ENCODE measurements at places on chromosomes 5 and 9.
A peak's percentile ranks its signal among the peaks of the same experiment; 100 is the strongest.

- no peak for DNase-seq
Measured at GRCh38 chr5:116583085-116583861, 8.7 kb upstream of the SEMA6A start.

- no peak for DNase-seq
Measured at GRCh38 chr5:157283434-157283833, 17.5 kb downstream of the CYFIP2 start.

- DNase-seq = peak; percentile 62
Measured at GRCh38 chr9:15299374-15299939, 7.6 kb downstream of the TTC39B start.

GRCh38 chr5:76099286-76099702 is 16.1 kb downstream of the SV2C start:
- peak; percentile 11 for DNase-seq

GRCh38 chr5:123778641-123779040 is 266.7 kb downstream of the CSNK1G3 start:
- no peak for DNase-seq

DNA sequence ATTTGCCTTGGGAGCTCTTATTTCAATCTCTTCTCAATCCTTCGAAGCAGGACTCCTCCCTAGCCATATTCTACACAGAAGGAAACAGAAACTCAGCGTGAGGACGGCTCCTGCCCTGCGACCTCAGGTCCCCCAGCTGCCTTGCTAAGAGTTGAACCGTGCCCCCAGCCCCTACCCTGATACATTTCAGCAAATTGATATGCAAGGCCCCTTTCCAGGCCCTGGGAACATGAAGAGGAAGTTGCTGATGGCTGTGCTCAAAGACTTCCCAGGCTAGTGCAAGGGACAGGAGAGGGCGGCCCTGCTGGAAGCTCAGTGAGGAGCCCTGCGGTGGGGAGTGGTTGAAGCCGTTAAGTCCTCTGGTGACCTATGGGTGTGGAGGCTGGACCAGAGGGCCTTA is 41.5 kb downstream of the BOD1 start:
- no peak for DNase-seq

GRCh38 chr5:133936651-133937015 is 31.8 kb downstream of the C5orf15 start:
- no peak for DNase-seq

DNA sequence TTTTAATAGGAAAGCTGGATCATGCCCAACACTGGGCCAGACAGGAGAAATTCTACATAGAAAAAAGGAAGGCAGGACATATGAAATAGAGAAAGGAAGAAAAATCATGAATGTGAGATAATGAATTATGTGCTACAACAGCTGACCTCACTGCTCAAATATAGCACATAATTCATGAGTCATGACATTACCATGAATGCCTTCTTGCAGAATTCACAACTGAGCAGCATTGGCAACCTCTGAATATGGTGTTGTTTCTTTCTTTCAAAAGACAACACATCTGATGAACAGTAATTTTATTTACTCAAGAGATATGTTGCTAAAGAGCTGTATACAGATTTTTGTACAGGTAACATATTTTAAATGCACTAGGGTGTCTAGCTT is 34.4 kb downstream of the APBA1 start:
- DNase-seq = no peak

DNA sequence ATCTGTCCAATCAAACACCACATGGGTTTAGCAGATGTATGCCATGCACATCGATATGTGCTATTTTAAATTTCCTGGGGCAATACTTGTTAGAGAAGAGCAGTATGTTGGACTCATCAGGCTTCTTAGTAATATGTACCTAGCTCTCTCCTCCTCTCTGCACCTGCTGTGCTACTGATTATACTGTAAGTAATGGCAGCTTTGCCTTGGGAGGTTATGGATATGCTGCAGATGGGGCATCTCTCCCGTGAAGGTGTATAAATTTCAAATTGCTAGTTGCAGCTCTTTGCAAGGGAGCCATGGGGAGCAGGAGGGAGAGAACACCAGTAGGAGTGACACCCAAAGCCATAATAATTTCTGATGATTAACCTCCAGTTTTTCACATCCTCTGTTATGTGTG is 101.5 kb downstream of the SPATA31D1 start:
- DNase-seq = no peak

GRCh38 chr5:133489632-133490031 is 122.7 kb downstream of the FSTL4 start:
- DNase-seq = no peak

- DNase-seq = no peak
Measured at GRCh38 chr5:159362220-159362619, 31.9 kb upstream of the IL12B start.

DNA sequence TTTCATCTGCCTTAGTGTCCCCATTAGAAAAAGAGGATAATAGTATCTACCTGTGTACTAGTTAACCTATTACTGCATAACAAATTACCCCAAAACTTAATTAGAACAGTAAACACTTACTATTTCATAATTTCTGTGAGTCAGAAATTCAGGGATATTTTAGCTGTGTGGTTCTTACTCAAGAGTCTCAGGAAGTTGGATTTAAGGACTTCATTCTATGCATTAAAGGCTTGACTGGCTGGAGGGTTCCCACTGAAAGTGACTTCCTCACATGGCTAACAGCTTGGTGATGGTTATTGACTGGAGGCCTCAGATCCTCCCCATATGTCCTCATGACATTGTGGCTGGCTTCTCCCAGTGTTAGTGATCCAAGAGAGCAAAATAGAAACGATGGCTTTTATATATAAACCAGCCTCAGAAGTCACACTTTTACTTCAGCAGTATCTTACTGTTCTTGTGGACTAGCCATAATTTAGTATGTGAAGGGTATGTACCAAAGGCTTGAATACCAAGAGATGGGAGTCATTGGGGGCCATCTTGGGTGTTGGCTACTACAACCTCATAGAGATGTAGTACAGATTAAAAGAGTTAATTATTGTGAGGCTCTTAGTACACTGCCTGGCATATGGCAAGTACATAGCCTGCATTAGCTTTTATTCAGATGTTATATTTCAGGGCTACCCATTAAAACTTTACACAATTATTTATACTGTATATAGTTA is 9.9 kb downstream of the RAD23B start:
- DNase-seq = no peak

DNA sequence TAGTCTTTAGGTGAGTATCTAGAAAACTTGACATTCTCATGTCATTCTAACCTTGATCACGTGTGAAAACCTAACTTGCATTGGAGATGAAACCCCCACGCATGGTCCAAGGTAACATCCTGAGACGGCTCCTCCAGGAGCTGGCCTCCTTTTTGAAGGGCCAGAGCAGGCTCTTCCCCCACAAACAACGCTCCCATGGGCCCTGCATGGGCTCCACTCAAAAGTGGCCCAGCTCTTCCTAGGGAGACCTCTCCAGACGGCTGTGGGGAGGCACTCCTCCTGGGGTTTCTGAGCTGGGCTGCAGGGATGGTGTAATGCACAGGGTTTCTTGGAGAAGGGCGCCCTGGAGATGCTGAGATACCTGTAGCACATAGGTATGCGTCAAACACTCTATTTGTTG is 296.2 kb upstream of the IRX1 start:
- DNase-seq = no peak

DNA sequence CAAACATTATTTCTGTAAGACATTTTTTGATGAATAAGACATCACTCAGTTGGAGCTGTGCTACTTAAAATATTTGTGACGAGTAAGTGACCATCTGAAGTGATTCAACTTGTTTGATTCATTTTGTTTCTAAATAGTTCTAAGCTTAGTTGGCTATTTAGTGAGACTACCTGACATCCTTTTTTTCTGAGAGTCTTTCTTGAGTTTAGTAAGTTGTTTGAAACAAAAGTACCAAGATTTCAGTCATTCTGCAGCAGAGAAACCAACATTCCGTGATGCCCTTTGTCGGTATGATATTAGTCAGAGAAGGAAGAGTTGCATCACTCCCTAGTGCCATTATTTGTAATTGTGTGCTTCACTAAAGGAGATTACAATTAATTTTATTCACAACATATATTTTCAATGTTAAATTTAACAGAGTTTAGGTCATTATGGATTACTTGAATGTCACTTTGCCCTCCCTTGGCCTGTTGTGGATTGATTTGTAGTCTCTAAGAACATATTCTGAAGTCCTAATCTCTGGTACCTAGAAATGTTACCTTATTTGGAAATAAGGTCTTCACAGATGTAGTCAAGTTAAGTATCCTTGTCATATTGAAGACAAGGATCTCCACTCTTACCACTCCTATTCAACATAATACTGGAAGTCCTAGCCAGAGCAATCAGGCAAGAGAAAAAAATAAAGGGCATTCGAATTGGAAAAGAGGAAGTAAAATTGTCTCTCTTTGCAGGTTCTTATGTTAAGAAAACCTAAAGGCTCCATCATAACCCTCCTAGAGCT is 212.2 kb downstream of the PCSK1 start:
- DNase-seq = no peak

- DNase-seq = no peak
Measured at GRCh38 chr5:10445352-10445751, 3.7 kb downstream of the ROPN1L start.

DNA sequence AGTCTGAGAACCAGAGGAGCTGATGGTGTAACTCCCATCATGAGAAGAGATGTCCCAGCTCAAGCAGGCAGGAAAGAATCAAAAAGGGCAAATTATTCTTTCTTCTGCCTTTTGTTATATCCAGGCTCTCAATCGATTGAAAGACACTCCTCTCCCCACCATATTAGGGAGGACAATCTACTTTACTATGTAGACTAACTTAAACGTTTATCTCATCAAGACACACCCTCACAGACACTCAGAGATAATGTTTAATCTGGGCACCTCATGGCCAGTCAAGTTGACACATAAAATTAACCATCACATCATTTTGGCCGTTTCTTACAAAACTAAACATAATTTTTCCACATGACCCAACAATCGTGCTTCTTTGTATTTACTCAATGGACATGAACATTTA is 534.3 kb upstream of the RORB start:
- DNase-seq = no peak

- no peak for DNase-seq
Measured at GRCh38 chr5:144331361-144331760, 160.7 kb downstream of the KCTD16 start.

DNA sequence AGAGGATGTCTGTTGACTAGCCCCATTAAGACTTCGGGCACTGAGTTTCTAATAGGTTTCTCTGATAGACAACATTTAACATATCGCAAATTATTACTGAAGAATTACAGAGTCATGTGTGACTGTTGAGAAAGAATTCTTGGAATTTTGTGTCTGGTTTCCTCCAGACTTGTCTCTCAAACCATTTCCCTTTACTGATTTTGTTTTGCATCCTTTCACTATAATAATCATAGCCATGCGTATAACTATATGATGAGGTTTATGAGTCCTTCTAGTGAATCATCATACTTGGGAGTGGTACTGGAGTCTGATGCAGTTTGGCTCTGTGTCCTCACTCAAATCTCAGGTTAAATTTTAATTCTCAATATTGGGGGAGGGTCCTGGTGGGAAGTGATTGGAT is 27.0 kb downstream of the ZNF169 start:
- no peak for DNase-seq

DNA sequence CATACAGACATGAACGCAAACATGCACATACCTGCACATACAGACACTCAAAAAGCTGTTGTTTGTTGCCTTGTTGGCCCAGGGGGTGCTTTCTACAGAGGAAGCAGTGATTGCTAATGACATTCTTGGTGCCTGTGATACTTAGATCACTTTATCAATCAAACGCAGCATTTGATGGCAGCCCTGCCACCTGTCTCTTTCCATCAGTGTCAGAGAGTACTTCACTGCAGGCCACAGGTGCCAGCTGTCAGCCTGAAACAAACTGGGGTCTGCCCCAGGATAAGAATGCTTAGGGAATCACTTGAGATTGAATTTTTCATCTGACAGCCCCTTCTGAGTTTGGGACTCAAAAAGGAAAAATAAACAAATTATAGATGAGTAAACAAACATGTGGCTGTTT is 388.9 kb upstream of the SGCD start:
- DNase-seq = no peak

DNA sequence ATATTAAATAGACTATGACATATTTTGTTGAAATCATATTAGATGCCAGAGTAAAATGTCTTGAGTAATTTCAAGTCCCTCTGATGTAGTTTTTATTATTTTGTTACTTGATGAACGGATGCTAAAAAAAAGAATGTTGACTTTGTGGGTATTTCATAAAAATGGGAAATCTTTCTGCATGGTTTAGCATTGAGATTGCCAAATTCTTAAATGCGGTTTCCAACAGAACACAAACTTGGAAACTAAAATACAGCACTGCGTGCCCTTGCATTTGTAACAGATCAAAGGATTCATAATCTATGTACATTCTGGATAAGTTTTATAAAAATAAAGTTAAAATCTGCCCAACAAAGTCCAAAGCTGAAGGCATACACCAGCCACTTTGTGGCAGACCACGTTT is 425.5 kb upstream of the DAB2 start:
- no peak for DNase-seq

- no peak for DNase-seq
Measured at GRCh38 chr9:127097683-127098082, 24.8 kb downstream of the ANGPTL2 start.

DNA sequence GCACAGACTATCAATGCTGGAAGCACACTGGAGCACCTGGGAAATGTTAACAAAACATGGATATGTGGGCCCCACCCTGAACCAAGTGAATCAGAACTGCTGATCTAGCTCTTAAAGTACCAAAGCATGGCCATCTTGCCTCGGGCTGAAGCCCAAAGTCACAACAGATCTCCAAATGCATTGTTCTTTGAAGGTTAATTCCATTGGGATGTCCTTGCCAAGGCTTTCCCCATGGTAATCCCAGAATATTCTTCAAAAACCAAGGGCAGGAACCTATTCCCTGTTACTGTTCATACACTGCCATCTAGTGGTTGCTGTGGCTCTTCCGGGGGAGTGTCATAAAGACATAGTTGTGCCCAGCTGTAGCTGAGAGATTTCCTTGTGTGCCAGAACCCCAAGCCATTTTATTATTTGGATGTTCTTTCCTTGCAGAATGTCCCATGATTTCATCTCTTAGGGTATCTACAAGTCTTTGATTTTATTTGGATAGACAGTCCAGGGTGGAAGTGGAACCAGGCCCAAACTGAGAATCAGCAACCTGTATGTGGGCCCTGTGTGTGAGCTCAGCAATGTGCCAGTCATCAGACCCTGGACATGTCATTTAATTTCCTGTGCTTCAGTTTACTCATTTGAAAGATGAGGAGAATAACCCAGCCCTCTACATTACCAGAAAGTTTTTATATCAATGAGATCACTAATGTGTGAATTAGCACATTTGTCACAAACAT is 290.0 kb downstream of the ACTL7B start:
- DNase-seq = no peak

GRCh38 chr9:72977670-72978069 is 24.8 kb upstream of the ALDH1A1 start:
- no peak for DNase-seq

All from activated naive CD4-positive, alpha-beta T cell treated with Interleukin-2 at 50 U/mL for 16 hours (primary cell).